ENCODE measurements at places on chromosomes 16 and 17.

- DNase-seq = no peak
Observed at GRCh38 chr16:88868974-88869672, 2.7 kb upstream of the PABPN1L start.

GRCh38 chr16:89552329-89552728, 8.2 kb upstream of the RPL13 start:
- DNase-seq = no peak

DNA sequence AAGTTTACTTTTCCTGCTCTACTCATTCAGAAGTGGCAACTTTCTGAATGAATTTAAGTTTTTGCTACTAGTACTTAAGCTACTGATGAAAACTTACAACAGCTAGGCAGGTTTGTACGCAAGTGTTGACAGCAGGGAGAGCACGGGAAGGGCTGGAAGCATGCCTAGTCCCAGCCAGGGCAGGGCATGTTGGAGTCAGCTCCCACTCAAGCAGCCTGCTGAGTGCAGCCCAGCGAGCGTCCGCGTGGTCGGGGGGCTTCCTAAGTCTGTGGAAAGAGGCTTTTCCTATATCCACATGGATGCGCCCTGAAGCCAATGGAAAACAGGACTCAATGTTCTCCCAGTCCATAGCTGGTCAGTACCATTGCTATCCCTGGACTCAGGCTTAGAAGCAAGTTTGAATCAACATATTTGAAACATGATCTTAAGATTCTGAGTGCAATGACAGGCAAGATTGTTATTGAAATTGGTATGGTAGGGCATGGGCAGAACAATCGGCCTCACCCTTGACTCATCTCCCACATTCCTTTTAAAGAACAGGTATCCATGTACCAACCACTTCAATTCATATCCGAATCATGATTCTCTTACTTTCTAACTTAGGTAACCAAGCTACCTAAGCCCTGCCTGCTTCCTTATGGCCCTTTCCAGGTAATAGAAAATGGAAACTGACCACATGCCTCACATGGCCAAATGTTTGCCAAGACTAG, 22.5 kb downstream of the CYB5D2 start:
- DNase-seq = no peak

DNA sequence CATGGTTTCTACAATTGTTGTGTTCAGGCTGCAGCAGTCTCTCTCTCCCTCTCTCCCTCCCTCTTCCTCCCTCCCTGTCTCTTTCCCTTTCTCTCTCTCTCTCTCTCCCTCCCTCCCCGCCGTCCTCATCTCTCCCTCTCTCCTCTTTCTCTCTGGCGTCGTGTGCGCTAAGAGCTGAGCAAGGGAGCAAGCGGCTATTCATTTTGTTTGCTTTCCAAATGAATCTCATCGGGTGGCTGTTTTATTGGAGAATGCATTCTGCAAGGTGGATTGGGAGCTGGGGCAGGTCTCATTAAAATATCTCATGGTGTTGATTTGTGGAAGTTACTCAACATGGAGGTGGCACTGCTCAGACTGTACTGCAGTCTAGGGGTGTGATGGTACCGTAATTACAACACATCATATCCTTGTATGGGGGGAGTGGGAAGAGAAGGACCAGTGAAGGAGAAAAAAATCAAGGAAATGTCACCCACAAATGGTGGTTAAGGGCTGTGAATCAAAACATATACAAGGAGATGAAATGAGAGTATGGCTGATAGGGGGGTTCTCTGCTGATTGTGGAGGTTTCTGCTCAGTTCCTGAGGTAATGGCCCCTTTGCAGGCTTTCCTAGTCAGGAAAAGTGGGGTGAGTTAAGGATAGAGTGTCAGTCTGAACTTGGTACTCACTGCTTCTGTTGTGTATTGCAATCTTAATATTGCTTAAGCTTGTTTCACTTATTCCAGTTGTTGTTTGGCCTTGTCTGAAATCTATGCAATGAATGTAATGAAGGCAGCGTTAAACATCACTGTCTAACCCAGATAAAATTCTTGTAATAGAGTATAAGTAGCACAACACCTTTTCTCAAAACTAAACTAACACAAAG, 2.7 kb downstream of the MSL1 start:
- DNase-seq = peak; percentile 86

- DNase-seq = no peak
Observed at GRCh38 chr17:2043785-2044184, 2.0 kb downstream of the OVCA2 start.

DNA sequence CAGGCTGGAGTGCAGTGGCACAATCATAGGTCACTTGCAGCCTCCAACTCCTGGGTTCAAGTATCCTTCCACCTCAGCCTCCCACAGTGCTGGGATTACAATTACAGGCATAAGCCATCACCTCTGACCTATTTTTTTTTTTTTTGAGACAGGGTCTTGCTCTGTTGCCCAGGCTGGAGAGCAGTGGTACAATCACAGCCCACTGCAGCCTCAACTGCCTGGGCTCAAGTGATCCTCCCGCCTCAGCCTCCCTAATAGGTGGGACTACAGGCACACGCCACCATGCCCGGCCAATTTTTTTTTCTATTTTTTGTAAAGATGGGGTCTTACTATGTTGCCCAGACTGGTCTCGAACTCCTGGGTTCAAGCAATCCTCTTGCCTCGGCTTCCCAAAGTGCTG, 5.6 kb upstream of the GGA2 start:
- no peak for DNase-seq
